ENCODE measurements at places on chromosomes 2 and 18.

GRCh38 chr2:127357591-127357990, 30.2 kb downstream of the MAP3K2 start:
- DNase-seq, result no peak

DNA sequence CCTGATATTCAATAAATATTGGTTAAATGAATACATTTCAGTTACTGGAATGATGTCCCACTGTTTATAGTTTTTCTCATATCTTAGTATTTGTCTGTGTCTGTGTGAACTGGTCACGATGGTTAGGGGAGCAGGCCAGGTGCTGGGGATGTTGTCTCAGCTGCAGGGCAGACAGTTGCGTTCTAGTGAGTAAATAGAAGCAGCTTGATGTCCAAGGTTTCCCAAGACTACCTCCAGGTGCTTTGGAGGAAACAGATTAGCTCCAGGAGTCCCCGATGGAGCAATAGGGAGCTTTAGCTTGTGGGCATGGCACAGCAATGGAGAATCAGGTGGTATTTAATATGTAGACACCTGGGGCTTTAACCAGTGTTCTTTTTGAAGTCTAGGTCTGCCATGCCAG, 75.5 kb downstream of the GULP1 start:
- DNase-seq, result peak; percentile 39

GRCh38 chr2:189498205-189498604, 56.9 kb downstream of the WDR75 start:
- DNase-seq, result no peak

DNA sequence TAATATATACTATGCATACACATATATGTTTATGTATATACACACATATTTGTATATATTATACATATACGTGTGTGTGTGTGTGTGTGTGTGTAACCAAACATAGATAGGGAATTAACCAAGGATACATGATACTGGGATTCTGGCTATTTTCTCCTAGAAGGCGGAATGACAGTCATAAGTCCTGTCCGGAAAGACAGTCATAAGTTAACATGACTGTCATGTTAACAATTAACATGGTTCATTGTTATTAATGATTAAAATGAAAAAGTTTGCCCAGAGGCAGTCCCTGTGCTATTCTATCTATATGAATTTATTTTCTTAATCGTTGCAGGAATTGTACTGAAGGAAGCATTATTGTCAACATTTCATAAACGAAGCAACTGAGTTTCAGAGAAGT, 450.7 kb upstream of the NXPH2 start:
- no peak for DNase-seq

GRCh38 chr2:215797676-215798075, 215.7 kb downstream of the MREG start:
- no peak for DNase-seq

DNA sequence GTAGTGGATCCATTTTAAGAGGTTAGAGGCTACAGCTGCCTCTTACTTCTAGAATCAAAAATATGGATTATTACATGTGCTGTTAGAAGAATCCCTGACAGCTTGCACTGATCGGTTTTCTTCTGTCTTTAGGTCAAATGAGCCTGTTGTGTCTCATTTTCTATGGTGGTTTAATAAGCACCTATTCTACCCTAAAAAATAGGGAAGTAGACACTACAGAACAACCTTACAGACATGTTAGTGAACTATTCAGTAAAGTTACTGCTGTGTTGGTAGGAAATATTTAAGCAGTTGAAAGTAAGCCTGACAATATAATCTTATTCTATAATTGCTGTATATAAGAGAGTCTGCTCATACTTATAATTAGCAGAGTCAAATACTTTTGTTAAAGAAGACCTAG, 168.5 kb upstream of the NOSTRIN start:
- no peak for DNase-seq

DNA sequence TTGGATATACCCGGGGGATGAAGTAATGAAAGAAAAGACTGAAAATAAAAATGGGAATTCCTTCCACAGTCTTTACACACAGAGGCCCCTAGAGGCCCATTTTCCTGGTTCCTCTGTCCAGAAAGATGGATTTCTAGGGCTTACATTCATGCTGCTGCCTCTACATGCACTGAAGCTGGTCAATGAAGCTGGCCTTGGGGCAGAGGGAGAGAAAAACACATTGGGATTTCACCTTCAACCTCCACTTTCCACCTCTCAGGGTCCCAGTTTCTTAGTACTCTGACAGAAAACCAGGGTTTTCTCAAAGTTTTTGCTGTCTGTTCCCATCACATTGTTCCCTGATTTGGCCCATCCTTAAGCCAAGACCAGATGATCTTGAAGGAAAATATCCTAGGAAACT, 154.6 kb upstream of the ZSWIM2 start:
- DNase-seq, result no peak

- DNase-seq, result no peak
Measured at GRCh38 chr2:88258208-88258607, 88.1 kb downstream of the THNSL2 start.

DNA sequence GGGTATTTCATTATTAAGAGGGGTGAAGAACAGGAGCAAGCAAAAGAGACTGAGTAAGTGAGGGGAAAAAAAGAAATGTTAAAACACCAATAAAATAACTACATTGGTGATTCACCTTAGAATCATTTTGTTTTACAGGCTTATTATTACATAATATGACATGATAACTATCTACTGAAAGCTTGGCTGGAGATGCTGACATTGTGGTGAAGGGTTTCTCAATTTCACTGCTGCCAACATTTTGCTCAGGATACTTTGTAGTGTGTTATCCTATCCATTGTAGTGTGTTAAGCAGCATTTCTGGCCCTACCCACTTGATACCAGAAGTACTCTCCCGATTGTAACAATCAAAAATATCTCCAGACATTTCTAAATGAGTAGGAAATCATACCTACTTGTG, 1564.6 kb upstream of the NXPH2 start:
- DNase-seq, result no peak

GRCh38 chr2:130891966-130892365, 55.3 kb downstream of the ARHGEF4 start:
- no peak for DNase-seq

GRCh38 chr2:119240311-119241204, 16.9 kb downstream of the STEAP3 start:
- peak; percentile 83 for DNase-seq

GRCh38 chr18:40159141-40160017, 1795.7 kb upstream of the PIK3C3 start:
- DNase-seq, result peak; percentile 82

DNA sequence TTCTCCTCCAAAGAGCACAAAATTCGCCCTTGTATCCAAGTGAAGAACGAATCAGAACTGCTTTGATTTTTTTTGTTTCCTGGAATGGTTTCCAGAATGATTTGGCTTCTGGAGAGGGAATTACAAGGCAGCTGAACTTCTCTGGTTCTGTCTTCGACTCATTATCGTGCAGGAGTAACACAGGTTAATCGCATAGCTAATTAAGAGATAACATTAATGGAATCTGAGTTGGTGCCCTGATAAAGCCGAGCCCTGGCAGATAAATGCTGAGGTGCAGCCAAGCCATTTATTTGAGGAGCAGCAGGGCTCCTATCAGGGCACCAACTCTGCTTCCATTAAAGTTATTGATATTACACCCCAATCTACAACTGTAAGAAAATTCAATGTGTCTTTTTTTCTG, 433.7 kb downstream of the ZNF521 start:
- DNase-seq, result no peak

DNA sequence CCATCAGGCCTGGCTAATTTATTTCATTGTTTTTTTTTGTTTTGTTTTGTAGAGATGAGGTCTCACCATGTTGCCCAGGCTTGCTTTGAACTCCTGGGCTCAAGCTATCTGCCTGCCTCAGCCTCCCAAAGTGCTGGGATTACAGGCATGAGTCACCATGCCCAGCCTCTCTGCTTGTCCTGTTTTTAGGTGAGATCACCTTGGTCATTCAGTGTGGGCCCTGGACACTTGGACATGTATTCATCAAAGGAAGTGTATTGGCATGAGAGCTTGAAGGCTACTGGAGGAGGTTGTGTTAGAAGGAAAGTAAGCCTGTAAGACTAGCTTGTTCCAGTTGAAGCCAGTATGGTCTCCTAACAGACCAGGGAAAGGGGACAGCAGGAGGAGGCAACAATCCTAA, 229.2 kb upstream of the RGPD4 start:
- DNase-seq, result no peak

DNA sequence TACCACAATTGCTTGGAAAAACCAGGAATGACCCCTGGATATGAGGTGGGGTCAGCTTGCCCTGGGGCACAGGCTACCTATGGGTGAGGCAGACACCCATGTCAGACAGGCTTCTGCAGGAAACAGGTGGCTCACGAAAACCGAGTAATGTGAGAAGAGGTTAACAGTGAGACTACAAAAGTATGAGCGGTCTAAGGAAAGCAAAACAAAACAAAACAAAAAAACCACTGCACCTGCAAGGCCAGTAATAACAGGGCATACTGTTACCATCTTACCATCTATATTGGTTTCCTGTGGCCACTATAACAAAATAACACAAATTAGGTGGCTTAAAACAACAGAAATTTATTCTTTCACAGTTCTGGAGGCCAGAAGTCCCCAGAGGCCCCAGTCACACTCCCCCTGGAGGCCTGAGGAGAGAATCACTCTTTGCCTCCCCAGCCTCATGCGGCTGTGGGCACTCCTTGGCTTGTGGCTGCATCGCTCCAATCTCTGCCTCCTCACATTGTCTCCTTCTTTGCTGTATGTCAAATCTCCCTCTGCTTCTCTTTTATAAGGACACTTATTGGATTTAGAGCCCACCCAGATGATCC, 86.6 kb upstream of the EPC2 start:
- DNase-seq, result no peak

DNA sequence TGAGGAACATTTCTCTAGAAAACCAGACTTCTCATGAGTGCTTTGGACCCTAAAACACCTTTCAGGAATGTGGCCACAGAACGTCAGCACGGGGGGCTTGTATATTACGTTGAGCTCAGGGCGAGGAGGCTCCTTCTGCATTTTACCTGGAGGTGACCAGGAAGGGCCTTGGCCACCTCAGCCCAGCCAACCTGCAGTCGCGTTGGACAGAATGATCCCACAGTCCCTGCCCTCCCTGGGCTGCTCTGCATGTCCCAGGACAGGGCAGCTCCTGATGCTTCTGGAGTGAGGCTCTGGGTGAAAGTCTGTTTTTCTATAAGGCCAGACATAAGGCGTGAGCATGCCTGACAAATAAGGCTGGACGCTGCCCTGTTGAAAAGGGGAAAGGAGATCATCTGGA, 121.9 kb downstream of the NDUFA10 start:
- no peak for DNase-seq

DNA sequence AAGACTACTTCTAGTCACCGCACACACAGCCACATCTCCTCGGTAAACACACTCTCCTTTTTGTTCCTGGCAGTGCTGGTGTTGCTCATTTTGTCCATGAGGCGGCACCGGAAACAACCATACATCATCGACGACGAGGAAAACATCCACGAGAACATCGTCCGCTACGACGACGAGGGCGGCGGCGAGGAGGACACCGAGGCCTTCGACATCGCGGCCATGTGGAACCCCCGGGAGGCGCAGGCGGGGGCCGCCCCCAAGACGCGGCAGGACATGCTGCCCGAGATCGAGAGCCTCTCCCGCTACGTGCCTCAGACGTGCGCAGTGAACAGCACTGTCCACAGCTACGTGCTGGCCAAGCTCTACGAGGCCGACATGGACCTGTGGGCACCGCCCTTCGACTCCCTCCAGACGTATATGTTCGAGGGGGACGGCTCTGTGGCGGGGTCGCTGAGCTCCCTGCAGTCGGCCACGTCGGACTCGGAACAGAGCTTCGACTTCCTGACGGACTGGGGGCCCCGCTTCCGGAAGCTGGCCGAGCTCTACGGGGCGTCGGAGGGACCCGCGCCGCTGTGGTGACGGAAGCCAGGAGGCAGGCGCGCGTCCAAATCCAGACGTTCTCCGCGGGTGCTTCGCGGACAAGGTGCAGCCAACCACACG, 221.0 kb downstream of the CDH20 start:
- DNase-seq, result no peak

DNA sequence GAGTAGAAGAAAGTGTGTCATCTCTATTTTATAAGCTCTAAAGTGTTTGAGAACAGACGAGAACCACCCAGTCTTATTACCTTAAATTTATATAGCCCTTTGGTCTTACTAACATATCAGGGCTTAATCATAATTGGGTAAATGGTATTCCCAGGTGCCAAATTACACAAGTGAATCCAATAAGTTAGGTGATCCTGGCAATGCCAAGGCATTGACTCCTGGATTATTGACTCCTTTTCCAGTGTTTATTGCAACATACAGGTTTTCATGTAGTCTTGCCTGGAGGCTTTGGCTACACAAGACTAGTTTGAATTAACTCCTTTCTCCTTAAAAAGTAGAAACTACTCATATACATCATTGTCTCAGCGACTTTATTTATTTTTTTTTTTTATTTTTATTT, 59.7 kb upstream of the MAPRE2 start:
- DNase-seq, result no peak

DNA sequence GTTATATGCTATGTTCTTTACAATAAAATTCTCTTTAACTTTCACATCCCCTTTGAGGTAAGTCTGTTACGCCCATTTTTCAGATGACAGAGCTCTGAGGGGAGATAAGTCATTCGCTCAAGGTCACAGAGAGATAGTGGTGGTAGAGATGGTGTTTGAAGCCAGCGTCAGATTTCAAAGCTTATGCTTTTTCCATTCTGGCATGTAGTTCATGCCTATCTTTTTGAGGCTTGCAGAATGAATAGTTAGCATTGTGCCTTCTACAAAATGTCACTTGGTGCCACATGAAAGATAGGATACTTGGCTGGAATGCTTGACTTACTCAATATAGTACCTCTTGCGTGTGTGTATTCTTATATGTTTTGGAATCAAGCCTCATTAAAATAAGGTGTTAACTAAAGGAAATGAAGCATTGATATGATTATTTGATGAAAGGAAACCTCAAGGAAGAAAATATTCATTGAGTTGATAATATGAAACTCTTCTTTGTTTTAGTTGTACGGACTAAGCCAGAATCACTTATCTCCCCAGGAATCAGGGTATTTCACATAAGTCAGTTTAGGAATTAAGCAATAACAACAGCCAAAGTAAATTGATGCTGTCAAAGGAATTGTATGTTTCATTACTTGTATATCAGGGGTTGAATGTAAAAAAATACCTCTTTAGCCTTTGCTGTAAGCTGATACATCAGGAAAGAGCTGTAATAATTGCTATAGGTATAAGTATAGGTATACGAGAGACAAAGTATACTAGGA, 15.5 kb downstream of the SPATS2L start:
- DNase-seq, result no peak
